ENCODE measurements at places on chromosomes 11 and 22.

GRCh38 chr11:46036969-46037368 lies 84.3 kb downstream of the PHF21A start:
- no peak for DNase-seq

DNA sequence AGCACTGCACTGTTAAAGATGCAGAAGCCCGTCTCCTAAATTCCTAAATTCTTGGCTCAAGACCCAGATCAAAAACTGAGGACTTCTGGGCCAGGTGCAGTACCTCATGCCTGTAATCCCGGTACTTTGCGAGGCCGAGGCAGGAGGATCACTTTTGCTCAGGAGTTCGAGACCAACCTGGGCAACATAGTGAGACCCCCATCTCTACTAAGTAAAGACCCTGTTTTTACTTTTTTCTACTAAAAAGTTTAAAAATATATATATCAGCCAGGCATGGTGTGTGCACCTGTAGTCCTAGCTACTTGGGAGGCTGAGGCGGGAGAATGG lies 29.7 kb downstream of the PDGFB start:
- DNase-seq = no peak

DNA sequence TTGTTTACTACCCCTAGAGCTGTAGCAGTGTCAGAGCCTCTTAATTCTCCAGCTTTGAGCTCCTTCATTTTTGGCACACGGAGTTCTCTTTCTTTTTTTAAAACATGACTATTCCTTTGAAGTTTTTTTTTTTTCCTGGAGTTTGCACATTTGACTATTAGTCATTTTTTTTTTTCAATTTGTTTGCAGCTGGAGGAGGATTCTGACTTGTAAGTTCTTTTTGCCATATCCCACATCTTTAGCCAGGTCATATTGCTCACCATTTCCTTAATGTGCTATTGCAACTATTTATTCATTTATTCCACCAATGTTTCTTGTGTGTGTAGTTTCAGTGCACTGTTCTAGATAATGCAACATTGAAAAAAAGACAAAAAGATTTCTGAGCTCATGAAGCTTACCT lies 166.3 kb upstream of the ARHGAP20 start:
- DNase-seq = no peak

- no peak for DNase-seq
These were observed 299.5 kb upstream of the B3GAT1 start for GRCh38 chr11:134711588-134711987.

- no peak for DNase-seq
These were observed 41.7 kb downstream of the THAP12 start for GRCh38 chr11:76339221-76339620.

GRCh38 chr11:75142714-75143419 lies 8.0 kb upstream of the SLCO2B1 start:
- DNase-seq = peak; percentile 59

DNA sequence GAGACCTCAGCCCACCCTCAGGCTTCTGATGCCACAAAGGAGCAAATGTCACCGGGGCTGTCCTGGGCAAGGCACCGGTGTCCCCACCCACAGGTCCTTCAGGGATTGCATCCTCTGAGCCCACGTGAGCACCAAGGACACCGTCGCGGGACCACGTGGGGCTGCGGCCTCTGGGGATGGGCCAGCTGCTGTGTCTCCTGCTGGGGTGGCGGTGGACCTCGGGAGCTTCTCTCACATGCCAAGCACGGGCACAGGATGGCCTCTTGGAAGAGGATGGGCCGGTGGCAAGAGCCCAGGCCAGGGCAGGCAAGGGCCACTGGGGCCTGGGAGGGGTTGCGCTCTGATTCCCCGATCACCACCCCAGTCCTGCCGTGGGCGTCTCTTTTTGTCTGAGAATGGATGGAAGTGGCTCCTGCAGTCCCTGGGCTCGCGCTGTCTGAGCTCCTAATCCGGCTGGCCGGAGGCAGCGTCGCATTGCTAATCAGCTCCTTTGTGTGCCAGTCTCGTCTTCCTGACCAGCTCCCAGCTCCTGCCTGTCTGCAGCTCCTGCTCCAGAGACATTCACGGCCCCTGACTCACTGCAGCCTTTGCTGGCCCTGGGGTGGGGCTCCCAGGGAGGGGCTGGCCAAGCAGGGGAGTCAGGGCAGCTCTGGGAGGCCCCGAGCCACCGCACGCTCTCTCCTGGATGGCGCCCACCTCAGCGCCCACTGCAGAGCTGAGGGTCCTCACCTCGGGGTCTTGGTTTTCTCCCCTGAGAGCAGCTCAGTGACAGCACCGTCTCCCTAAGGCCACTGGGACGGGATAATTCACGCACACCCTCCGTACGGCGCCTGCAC lies 146.7 kb downstream of the CTTN start:
- no peak for DNase-seq

DNA sequence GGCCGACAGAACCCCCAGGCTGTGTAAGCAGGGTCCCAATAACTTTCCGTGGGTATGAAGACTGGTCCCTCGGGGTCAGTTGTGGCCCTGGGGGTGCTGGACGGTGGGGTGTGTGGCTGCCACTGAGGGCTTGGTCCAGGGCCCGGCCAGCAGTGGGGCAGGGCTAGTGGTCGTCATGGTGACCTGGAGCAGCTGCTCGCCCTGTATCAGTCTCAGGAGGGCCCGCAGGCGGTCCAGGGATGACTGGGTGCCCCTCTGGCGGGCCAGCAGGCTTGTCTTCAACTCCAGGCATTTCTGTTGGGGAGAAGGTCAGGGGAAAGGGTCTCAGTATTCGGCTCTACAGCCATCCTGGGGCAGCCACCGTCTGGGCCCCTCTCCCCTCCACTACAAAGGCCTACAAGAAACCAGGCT lies 126.8 kb downstream of the PHF21B start:
- no peak for DNase-seq

DNA sequence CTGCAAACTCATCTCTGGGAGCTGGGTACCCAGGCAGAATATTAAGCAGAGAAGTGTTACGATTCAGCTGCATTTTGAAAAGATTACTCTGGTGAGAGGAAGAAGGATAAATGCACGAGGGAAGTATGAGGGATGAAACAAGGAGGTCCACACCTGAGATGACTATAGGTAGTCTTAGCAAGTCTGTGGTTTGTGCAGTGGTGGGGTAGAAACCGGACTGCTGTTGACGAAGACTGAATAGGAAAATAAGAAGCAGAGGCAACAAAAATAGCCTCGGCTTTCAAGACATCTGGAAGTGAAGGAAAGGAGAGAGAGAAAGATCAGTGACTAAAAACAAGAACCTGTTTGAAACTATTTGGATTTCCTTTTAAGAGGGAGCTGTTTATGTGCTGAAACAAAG lies 810.8 kb downstream of the OPCML start:
- no peak for DNase-seq

- no peak for DNase-seq
These were observed 48.9 kb downstream of the NFAM1 start for GRCh38 chr22:42383287-42383686.

DNA sequence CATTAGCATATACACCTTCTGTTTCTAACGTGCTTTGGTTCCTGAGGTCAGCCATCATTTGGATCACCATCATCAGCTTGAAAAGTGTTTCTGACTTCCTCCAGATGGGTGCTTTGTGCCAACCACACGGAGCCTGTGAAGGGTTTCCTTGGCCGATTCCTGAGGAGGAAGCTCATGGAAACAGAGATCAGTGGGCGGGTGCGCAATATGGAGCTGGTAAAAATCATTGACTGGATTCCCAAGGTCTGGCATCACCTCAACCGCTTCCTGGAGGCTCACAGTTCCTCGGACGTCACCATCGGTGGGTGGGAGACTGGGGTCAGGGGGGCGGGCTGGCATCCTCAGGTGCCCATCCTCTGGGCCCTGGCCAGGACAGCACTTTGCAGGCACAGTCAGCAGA lies 54.8 kb downstream of the DBX1 start:
- DNase-seq = no peak

DNA sequence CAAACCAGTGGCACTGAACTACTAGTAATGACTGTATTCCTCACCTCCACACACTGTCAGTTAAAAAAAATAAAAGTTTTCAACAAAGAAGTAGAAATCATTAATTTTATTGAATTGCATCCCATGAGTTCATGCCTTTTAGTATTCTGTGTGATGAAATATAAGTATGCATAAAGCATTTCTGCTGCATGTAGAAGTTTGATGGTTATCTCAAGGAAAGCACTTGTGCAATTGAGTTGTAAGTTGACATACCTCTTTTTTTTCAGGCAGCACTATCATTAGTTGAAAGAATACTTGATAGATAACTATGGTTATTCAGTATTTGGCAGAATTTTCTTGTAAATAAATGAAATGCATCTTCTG lies 104.4 kb downstream of the STIM1 start:
- DNase-seq = no peak
